Progenitor cell of endocrine pancreas (in vitro differentiated cells): ENCODE measurements at places on chromosomes 6 and 20. TPM values are rescaled to one million over a fixed set of nuclear protein-coding genes. Genes with fewer than 3 reads are reported as not detected.

The CLIC5 gene
- 28.4 and 35.9 TPM in 2 replicates for total RNA-seq

The GABRR1 gene
- total RNA-seq = not detected in 2 replicates

The VWA7 gene
- total RNA-seq = 9.5 and 11.6 TPM in 2 replicates

The C20orf144 gene
- total RNA-seq = 0.27 TPM in 1 of 2 replicates, not detected in the other

- no peak for DNase-seq
Measured at GRCh38 chr6:163355426-163355991, 59.0 kb upstream of the QKI start.

The SLC32A1 gene
- not detected in 2 replicates for total RNA-seq

The DPPA5 gene
- not detected in 2 replicates for total RNA-seq

DNA sequence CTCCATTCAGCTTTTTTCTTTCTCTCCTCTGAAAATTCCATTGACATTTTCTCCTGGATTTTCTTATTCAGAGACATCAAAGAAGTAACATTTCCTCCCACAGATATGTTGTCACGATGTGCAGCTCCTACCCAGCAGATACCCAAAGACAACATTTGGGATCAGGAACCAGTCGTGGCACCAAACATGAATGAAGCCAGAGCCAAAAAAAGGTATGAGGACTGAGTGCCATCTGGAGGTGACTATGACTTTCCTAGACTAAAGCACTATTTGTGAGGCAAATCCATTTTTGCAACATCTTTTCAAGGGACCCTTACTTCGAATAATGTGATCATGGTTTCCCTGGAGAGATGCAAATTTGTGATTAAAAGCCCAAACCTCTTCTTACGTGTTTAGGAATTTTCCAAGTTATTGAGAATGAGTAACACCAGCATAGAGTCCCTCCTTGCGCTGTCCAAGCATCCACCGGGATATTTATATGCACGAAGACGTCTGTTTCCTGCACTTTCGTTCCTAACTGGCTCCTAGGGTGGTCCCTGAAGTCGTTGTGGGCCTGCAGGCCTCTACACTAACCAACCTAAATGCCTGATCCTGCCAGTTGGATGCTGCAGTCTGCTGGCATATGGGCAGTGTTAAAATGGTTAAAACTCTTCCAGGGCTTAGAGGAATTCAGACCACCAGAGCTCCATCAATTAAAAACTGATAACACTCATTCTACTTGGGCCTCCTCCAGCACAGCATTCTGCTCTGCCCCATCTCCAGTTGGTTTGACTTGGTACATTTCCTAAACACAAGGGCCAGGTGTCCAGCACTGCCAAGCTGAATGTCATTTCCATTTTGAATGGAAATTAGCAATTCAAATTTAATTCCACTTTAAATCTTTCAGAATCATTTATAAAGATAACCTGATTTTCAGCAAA is 256.6 kb downstream of the C6orf118 start:
- no peak for DNase-seq
